Amygdala (tissue), 56 donors: ENCODE measurements at places on chromosomes 2 and 18.

DNA sequence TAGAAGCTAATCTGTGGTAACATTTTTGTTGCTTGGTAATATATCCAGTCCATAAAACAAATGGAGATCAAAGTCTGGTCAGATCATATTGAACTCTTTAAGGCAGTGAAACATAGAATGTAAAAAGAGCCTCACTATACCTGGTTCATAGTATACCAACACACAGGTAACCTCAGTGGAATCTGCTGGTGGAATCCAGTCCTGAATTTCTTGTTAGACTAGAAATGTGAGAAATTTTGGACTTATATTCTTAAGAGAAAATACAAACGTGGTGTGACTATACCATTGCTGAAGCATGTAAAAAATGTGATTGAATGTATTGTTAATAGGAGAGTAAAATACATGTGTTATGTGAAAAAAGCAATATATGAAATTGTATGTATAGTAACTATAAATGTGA lies 46.1 kb upstream of the GRHL1 start:
- no peak for DNase-seq

DNA sequence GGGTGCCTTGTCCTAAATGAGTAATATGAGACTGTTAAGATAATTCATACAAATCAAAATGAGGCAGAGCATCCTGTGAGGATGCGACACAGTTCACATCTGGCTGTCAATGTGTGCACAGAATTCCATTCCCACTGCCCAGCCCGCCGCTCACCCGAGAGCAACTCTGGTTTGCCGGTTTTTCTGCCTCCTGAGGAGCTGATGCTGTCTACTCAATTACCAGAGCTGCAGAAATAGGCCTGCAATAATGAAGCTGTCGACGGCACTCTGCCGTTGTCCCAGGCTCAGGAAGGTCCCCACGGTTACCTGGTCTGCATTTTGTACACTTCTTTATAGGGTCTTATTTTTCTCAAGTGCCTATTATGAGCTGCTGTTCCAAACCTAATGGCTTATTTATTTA lies 55.7 kb upstream of the LYPD1 start:
- no peak for DNase-seq

- no peak for DNase-seq
Measured at GRCh38 chr2:30780776-30781330, 26.4 kb downstream of the CAPN13 start.

GRCh38 chr2:1881998-1882397 lies 137.7 kb upstream of the PXDN start:
- DNase-seq = no peak

DNA sequence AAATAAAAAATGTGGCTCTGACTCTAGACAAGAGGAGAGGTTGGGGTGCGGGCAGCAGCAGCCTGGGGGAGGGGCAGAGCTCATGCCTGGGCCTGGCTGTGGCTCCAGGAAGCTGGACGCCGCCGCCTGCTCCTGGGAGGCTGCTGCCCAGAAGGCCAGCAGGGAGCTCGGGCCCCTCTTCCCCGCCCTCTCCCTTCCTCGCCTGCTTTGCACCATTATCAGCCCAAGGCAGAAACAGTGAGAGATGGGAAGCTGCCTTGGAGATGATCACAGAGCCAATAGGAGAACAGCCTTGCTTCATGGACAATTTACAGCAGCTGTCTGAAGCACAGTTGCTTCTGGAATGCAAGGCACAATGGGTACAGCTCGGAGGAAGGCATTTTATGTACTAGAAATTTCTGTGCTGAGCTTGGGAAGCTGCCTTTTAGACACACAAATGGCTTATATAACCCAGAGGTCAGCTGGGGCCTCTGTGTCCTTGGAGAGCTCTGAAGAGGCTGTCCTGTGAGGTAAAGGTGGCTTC lies 55.3 kb upstream of the AFF3 start:
- DNase-seq = no peak

DNA sequence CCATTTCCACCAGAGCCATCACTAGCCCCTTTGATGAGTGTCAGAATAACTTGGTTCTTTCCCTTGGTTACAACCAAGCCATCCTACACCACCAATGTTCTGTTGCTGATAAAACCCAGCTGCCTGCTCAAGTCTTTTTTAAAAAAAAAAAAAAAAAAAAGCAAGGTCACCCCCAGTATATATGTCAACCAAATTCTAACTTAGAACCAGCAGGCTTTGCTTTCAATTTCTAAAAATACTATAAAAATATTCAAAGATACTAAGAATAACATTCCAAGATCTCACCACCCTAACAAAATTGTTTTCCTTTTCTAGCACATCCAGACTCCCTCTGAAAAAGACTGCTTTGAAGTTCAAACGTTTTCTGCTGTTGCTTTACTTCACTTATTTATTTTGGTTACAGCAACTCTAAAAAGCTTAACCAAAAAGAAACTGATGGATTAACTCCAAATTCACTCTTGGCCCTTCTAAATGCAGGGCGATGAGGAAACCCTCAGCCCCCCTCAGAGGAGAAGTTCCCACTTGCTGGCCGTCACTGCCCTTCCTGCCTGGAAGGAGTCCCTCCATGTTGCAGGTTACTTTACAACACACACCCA lies 10.9 kb downstream of the UXS1 start:
- no peak for DNase-seq

- DNase-seq = peak; percentile 0
Measured at GRCh38 chr2:55718165-55719008, 24.7 kb upstream of the PNPT1 start.

- no peak for DNase-seq
Measured at GRCh38 chr2:134999521-134999920, 47.7 kb downstream of the MAP3K19 start.

- no peak for DNase-seq
Measured at GRCh38 chr18:36322408-36322728, 24.9 kb downstream of the FHOD3 start.

DNA sequence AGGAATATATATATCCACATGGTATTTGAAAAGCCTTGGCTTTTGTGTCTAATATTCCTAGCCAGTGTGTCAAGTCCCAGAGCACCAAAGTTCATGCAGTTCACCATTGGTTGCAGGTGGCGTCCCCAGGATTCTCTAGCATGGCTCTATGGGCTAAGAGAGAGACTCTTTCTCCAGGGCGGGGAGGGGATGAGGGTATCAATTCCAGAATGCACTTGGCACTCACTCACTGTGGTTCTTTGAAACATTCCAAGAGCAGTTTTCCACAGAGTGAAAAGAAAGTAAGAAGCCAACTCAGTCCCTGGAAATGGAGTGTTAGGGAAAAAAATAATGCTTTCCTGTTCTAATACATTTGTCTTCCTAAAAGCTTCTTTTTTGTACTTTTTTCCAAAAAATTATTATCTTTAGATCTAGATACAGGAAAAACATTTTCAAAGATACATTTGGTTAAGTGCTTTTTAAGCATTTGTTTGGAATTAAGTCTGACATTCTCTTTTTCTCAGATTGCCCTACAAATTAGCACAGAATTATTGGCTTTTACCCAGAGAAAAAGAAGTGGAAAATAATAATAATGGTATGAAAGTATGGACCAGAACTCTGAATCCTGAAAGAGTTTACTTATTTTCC lies 239.9 kb downstream of the PAX3 start:
- DNase-seq = no peak

DNA sequence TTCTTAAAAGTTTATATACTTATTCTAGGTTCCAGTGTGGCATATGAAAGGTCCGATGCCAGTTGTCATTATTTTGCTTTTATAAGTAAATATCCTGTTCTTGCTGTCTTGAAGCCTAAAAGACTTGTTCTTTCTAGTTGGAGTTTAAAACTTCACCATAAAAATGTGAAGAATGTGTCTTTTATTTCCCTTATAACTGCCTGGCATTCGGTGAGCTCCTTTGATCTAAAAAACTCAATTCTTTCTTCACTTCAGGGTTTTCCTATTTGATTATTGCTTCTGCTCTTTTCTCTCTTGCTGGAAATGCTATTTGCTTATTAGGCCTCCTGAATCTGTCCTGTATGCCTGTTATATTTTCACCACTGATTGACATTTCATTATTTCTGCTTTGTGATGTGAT lies 51.6 kb downstream of the TSPYL6 start:
- no peak for DNase-seq

- no peak for DNase-seq
Measured at GRCh38 chr18:29753379-29753778, 1289.2 kb downstream of the DSC3 start.

GRCh38 chr2:236298924-236299475 lies 34.8 kb upstream of the ASB18 start:
- no peak for DNase-seq

DNA sequence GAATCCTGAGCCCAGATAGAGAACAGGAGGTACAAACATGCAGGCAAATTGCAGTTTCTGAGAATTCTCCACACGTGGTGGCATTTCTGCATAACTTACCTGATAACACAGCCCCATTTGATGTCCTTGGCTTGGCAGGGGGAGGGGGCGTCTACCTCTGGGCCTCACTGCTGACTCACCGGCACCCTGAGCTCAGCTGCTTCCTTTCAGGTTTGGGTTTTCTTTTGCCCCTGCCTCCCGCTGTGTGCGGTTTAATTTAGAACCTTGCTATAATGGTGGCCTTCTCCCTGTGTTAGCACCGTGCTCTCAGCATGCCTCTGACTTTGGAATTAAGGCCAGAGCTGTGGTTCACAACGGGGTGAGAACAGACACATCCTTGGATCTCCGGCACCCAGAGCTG lies 4.4 kb downstream of the CTIF start:
- no peak for DNase-seq

- no peak for DNase-seq
Measured at GRCh38 chr2:28233164-28233676, 159.4 kb upstream of the FOSL2 start.

DNA sequence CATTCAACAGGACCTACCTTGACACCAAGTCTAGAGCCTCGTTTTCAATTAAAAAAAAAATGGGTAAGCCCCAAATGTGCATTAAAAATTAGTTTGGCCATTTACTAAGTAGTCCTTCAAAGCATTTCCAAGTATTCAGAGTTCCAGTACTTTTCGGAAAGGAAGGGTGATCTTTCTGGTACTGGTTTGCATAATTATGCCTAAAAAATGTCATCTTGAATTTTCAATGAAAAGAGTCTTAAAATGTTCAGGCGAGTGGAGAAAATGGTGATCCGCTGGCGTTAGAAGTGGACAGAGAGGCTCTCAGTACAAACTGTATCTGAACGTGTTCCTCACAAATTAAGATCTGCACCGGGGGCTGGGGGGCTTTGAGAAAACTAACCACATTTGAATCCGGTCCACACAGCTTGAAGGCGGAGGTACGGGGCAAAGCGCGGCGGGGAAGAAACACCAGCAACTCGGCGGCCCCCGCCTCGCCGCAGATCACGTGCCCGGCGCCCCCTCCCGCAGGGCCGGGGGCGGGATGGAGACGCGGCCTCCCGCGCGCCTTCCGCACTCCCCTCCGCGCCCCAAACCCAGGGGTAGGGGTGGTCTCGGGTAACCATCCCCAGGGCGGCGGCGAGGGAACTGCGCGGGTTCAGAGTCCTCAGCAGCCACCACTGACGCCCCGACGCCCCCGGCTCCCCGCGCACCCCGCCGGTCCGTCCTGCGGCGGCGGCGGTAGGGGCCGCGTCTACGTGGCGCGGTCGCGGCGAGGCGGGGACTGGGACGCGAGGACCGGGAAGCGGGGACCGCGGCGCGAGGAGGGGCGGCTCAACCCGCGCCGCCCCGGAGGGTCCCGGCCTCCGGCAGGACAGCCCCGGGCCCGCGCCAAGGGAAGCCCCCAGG lies 564 bp downstream of the LPIN2 start:
- DNase-seq = no peak

GRCh38 chr2:65142515-65142914 lies 12.6 kb upstream of the RAB1A start:
- DNase-seq = no peak

GRCh38 chr2:47301277-47301618 lies 101.7 kb upstream of the MSH2 start:
- no peak for DNase-seq

GRCh38 chr2:110832740-110833139 lies 100.4 kb downstream of the ACOXL start:
- no peak for DNase-seq

DNA sequence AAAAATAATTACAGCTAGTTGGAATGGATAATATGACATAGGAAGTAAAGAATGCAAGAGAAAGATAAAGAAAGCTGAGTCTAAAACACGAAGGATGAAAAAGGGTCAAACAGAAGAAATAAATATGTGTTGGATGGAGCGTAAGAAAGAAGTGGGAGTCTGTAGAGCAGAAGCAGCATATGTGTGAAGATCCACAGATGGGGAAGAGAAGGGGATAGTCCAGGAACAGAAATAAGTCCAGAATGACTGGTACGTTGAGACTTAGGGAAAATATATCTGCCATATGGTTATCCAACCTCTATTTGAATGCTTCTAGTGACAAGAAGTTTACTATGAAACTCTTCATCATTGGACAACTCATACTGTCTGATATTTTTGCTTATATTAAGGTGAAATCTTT lies 18.0 kb downstream of the ABCA12 start:
- no peak for DNase-seq

DNA sequence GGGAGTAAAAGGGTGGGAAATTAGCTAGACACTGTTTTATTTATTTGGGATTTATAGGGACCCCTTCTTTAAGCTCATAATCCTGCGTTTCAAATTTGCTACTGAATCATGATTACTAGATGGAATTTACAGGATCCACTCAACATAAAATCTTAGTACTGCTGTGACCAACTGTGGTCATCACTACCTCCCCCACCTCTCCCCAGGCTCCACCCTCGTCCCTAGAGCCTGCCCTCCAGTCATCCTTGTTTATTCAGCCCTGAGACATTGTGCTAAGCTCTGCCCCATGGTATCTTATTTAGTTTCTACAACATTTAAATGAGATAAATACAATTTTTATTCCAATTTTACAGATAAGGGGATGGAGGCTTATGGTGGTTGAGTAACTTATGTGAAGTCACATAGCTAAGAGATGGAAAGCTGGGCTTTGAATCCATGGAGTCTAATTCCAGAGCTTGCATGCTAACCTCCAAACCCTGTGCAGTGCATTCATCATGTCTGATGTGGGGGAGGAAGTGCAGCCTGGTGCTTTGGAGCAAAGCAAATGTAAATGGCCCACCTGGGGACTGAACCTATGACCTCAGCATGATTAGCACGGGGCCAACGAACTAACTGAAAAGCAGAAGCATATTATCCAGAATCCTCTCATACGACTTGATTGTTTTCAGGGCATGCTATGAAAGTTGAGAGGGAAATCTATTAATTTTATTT lies 502.4 kb downstream of the TMEM182 start:
- no peak for DNase-seq

GRCh38 chr18:7681298-7681697 lies 114.2 kb downstream of the PTPRM start:
- DNase-seq = no peak

- DNase-seq = no peak
Measured at GRCh38 chr2:239266779-239267287, 134.0 kb downstream of the HDAC4 start.

DNA sequence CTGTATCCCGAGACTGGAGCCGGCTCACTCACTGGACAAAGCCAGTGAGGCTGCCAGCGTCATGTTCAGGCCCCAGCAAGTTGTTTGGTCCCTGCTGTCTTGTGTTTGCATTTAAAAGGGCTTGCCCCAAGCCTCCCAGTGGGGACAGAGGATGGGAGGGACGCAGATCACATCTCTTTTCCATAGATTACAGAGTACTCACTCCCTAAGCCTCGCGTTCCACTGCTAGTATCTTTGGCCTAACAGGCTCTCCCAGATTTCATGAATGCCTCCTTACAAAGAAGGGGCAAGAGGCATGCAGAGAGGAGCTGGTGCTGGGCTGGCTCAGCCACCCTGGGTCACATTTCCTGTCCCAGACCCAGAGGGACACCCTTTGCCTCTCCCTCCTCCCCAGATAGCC lies 59.1 kb downstream of the CMPK2 start:
- no peak for DNase-seq
